Vagina (tissue), 2 donors: ENCODE measurements at places on chromosomes 11 and 22.

- no peak overlapping the region for H3K27ac ChIP-seq
- DNase-seq = no peak
- H3K4me1 ChIP-seq = no peaks in the 10 kb centered on the region
- no peaks in the 10 kb centered on the region for H3K27me3 ChIP-seq
- H3K36me3 ChIP-seq = no peaks in the 10 kb centered on the region
- H3K4me3 ChIP-seq = no peak overlapping the region
Measured at GRCh38 chr11:117671370-117671769, 125.6 kb downstream of the DSCAML1 start.

DNA sequence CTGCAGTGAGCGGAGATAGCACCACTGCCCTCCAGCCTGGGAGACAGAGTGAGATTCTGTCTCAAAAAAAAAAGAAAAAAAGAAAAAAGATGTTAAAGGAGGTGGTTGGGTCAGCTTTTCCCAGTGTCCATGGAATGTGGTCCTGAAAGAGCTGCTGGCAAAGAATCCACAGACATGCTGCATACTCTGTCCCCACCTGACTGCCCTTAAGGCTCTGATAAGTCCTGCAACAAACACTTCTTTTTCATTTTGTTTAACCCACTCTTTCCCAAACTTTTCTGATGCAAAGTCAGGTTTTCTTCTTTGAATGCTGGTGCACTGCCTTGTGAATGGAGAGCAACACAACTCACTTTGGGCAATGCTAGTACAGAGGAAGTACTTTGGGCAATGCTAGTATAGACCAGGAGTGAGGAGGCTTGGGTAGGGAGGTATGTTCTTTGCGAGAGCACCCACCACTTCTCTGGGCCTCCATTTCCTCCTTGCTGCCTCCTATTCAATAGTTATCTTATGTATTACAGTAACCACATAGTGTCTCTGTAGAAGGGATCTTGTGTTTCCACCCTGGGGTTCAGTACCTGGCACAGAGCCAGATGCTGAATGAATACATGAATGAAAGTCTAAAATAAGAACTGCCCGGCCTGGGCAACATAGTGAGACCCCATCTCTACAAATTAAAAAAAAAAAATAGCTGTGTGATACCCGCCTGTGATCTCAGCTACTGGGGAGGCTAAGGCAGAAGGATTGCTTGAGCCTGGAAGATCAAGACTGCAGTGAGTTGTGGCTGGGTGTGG lies 18.9 kb downstream of the LIF start:
- H3K36me3 ChIP-seq = no peaks in the 10 kb centered on the region
- no peak overlapping the region for H3K27ac ChIP-seq
- H3K4me3 ChIP-seq = no peak overlapping the region
- no peaks in the 10 kb centered on the region for H3K4me1 ChIP-seq
- no peaks in the 10 kb centered on the region for H3K27me3 ChIP-seq
- DNase-seq = no peak

- no peaks in the 10 kb centered on the region for H3K27me3 ChIP-seq
- H3K27ac ChIP-seq = no peak overlapping the region
- no peaks in the 10 kb centered on the region for H3K36me3 ChIP-seq
- DNase-seq = no peak
- H3K4me1 ChIP-seq = peaks cover 17% of the 10 kb centered on the region
Measured at GRCh38 chr11:48024635-48025071, 44.3 kb downstream of the PTPRJ start.

- H3K27ac ChIP-seq = no peak overlapping the region
- no peaks in the 10 kb centered on the region for H3K36me3 ChIP-seq
- H3K27me3 ChIP-seq = no peaks in the 10 kb centered on the region
- H3K4me3 ChIP-seq = no peak overlapping the region
Measured at GRCh38 chr22:47654922-47655491, 892.6 kb downstream of the TBC1D22A start.

DNA sequence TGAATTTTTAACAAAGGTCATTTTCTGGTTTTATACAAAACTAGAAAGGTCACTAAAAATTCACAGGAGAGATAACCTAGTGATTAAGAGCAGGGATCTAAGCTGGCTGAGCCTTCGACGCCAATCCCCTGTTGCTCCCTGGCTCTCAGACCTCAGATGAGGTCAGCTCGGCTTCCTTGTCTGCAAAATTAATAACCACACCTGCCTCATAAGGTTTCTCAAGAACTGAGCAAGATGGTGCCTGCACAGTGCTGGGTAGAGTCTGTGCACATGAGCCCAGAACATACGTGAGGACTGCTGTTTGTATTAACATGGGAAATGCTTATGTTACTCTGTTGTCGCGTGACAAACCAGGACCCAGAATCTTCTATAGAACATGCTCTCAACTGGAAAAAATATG lies 24.4 kb upstream of the CD5 start:
- H3K27ac ChIP-seq = no peak overlapping the region
- H3K27me3 ChIP-seq = no peaks in the 10 kb centered on the region
- no peaks in the 10 kb centered on the region for H3K4me1 ChIP-seq
- H3K36me3 ChIP-seq = no peaks in the 10 kb centered on the region
- no peak for DNase-seq
- no peak overlapping the region for H3K4me3 ChIP-seq

DNA sequence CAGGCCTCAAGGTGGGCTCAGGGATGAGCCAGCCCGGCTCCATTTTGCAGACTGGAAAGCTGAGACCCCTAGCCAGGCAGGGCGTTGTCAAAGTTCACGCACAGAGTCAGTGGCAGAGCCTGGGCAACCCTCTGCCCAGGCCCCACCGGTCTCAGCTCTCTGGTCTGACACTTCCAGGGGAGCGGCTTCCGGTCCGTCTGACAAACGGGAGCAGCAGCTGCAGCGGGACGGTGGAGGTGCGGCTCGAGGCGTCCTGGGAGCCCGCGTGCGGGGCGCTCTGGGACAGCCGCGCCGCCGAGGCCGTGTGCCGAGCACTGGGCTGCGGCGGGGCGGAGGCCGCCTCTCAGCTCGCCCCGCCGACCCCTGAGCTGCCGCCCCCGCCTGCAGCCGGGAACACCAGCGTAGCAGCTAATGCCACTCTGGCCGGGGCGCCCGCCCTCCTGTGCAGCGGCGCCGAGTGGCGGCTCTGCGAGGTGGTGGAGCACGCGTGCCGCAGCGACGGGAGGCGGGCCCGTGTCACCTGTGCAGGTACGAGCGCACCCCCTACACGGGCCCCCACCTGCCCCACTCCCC lies 36.0 kb downstream of the CD6 start:
- peaks cover 16% of the 10 kb centered on the region for H3K4me1 ChIP-seq
- DNase-seq = no peak
- no peaks in the 10 kb centered on the region for H3K36me3 ChIP-seq
- H3K27ac ChIP-seq = no peak overlapping the region

- no peaks in the 10 kb centered on the region for H3K36me3 ChIP-seq
- H3K4me1 ChIP-seq = no peaks in the 10 kb centered on the region
- no peak for DNase-seq
- no peak overlapping the region for H3K4me3 ChIP-seq
Measured at GRCh38 chr11:7281809-7282208, 30.1 kb downstream of the SYT9 start.

DNA sequence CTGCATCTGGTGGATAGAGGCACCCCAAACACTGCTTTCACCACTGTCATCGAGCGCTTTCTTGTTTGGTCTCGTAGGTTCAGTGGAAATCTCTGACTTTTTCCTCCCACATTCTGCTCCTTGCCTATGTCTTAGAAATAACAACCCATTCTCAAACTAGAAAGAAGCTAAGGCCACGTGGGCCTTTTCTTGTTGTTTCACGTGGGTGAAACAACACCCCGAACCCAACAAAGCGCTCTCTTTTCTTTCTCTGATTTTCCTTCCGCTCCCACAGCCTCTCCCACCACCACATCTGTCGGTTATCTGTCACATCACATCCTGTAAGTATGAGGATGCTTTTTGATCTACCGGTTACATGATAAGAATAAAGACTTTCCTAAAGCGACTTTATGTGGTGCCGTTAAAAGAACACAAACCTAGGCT lies 77.1 kb downstream of the LINC01488 start:
- no peak for DNase-seq
- no peaks in the 10 kb centered on the region for H3K4me1 ChIP-seq
- H3K4me3 ChIP-seq = no peak overlapping the region
- no peaks in the 10 kb centered on the region for H3K36me3 ChIP-seq
- H3K27me3 ChIP-seq = no peaks in the 10 kb centered on the region
- no peak overlapping the region for H3K27ac ChIP-seq

GRCh38 chr11:117792992-117793391 lies 4.0 kb downstream of the DSCAML1 start:
- H3K36me3 ChIP-seq = no peaks in the 10 kb centered on the region
- no peak overlapping the region for H3K27ac ChIP-seq
- H3K27me3 ChIP-seq = peaks cover 11% of the 10 kb centered on the region
- H3K4me3 ChIP-seq = no peak overlapping the region

GRCh38 chr22:23579870-23580575 lies at the start of gene IGLL1:
TSS of gene IGLL1 (minus strand) at chr22:23580290. CDS start at chr22:23580190, 100 bp downstream.
- DNase-seq = no peak
- H3K27me3 ChIP-seq = no peaks in the 10 kb centered on the region
- no peak within 1 kb of the TSS for H3K4me3 ChIP-seq
- no peaks in the 10 kb centered on the region for H3K4me1 ChIP-seq
- H3K27ac ChIP-seq = no peak within 1 kb of the TSS
